ENCODE measurements at places on chromosomes 7 and 10.

- DNase-seq: no peak
Observed at GRCh38 chr7:94044806-94045205, 40.7 kb upstream of the BET1 start.

DNA sequence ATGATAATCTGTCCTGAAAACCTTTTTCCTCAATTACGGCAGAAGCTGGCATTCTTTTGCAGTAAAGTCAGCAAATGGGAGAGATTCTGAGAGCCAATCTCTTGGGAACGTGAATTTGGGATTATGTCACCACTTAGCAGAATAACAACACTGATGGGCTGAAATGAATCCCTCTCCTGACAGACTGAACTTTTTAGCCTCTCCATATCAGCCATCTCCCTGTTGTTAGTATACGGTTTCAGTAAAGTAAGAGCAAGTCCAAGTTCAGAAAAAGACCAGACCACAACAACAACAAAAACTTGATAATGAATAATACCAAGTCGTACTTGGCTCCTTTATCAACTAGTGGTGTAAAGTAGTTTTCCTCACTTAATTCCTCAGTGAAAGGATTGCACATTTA is 1048.8 kb downstream of the GATA3 start:
- DNase-seq: no peak

- no peak for DNase-seq
Observed at GRCh38 chr7:7017707-7018280, 164.6 kb upstream of the C1GALT1 start.

GRCh38 chr7:100510437-100511239 is 26.9 kb downstream of the NYAP1 start:
- DNase-seq: peak; percentile 53

- DNase-seq: no peak
Observed at GRCh38 chr7:75584354-75584753, 92.2 kb downstream of the SPDYE5 start.

- DNase-seq: no peak
Observed at GRCh38 chr10:5196702-5197113, at the start of gene AKR1C4. TSS of gene AKR1C4 (plus strand) at chr10:5196837. CDS start at chr10:5196868, 31 bp downstream.

DNA sequence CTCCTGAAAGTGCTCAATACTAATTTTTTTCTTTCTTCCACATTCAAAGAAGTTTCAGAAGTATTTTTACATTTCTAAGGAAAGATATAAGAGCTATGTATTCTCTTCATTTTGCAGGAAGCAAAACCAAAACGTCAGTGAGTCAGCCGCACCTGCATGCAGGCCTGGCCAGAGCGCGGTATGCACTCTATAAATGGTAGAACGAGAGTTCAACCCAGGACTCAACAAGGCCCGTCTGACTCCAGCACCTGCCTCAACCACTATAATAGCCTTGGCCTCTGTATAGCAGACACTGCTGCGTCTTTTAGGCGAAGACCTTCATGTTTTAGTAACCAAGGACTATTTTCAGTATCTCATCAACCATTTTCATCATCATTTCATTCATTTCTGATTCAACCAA is 113.2 kb downstream of the KMT2E start:
- DNase-seq: no peak

GRCh38 chr7:84705706-84706105 is 481.1 kb downstream of the SEMA3D start:
- DNase-seq: no peak

GRCh38 chr10:78082636-78083035 is 49.0 kb downstream of the RPS24 start:
- no peak for DNase-seq

GRCh38 chr7:7769710-7770627 is 51.6 kb upstream of the RPA3 start:
- DNase-seq: no peak

- DNase-seq: no peak
Observed at GRCh38 chr10:20641605-20642004, 255.5 kb downstream of the NEBL start.

- no peak for DNase-seq
Observed at GRCh38 chr10:34406463-34407323, 408.4 kb downstream of the PARD3 start.

- no peak for DNase-seq
Observed at GRCh38 chr10:11677480-11677879, 64.7 kb upstream of the ECHDC3 start.

DNA sequence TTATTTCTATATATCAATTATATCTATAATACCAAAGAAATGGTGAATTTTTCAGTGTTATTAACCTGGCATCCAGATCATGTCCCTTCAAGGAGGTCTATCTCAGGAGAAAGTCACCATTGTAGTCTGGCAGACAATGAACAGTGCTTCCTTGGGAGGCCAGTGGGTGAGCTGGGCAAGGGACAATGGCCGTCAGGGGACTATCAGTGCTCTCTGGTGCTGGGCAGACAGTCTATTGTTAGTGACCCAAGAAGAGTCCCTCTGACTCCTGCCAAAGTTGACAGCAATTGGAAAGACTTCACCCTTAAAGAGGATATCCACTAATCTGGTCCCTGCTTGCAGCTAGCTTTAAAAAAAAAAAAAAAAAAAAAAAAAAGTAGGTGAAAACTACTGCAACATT is 7.1 kb downstream of the JAZF1 start:
- no peak for DNase-seq

DNA sequence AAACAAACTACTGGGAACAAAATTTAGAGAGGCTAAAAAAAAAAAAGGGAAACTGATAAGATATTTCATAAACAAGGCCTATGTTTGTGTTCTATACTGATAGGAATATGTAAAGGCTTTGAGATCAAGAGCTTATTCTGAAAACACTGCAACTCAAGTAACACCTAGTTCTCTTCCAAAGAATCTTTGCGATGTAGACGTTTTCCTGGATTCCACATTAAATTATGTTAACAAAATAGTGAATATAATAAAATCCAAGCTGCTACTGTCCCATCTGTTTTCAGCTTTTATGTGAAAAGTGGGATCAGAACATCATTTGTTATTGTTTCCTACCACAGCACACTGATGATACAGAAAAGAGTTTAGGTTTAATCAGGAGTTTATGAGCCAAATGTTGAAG is 53.0 kb upstream of the RNF148 start:
- no peak for DNase-seq

- DNase-seq: no peak
Observed at GRCh38 chr7:12294701-12295100, 83.6 kb downstream of the TMEM106B start.

GRCh38 chr7:130154131-130154500 is 51.1 kb downstream of the TMEM209 start:
- DNase-seq: no peak
